ENCODE measurements at places on chromosomes 6 and 20. TPM values are rescaled to one million over a fixed set of nuclear protein-coding genes. Genes with fewer than 3 reads are reported as not detected.

The SFTA2 gene
- total RNA-seq, result not detected

The MYCT1 gene
- 184 TPM for total RNA-seq

The MYLK2 gene
- total RNA-seq, result 0.40 TPM

The TMEM74B gene
- 0.79 TPM for total RNA-seq

The DEFB132 gene
- not detected for total RNA-seq

The HLA-B gene
- total RNA-seq, result 86.9 TPM

The PRDM1 gene
- 7.4 TPM for total RNA-seq

The EYA2 gene
- not detected for total RNA-seq

The FOXF2 gene
- total RNA-seq, result not detected

The IMPG1 gene
- not detected for total RNA-seq

The OR11A1 gene
- not detected for total RNA-seq

The MATN4 gene
- total RNA-seq, result not detected

The HFE gene
- 5.4 TPM for total RNA-seq

The ATP9A gene
- 25.2 TPM for total RNA-seq

The RIPPLY2 gene
- not detected for total RNA-seq

The STMND1 gene
- total RNA-seq, result not detected

The PLAGL1 gene
- total RNA-seq, result 24.7 TPM

The HUS1B gene
- total RNA-seq, result 3.2 TPM

The OOEP gene
- total RNA-seq, result not detected

The LAMA5 gene
- 108 TPM for total RNA-seq
